ENCODE measurements at places on chromosomes 12 and 14.

GRCh38 chr14:23562822-23563472, 4.6 kb downstream of the AP1G2 start:
- DNase-seq, result peak; percentile 53

GRCh38 chr14:75946785-75947184, 35.0 kb downstream of the TGFB3 start:
- no peak for DNase-seq

DNA sequence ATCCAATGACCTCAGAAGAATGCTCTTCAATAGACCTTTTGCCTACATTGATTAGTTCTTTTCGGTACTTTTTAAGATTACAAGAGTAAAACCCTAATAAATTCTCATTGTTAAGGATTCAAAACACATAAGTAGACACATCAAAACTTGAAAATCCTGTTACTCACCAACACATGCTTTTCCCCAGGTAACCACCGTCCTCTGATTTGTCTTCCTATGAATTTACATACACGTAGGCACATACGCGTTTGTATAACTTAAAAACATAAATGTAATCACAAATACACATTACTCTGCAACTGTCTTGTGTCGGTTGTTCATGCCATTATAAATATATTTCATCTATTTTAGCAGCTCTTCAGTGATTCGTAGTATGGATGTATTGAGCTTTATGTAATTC, 910 bp upstream of the WASHC4 start:
- DNase-seq, result no peak

DNA sequence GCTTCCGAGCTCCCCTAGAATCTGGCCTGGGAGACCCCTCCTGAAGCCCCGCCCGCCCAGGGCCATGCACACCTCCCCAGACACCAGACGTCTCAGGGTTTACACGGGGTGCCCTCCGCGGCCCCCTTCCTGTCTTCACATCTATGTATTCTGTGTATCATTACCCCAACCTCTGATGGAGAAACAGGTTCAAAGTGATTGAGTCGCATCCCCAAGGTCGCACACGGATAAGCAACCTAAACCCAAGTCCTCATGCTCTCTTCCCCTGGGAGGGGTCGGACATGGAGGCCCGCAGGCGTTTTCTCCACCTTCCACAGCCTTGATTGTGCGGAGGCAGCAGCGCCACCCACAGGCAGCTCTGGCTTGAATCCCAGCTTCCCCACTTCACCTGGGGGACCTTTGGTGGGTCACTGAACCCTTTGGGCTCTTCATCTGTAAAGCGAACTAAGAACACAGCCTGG, 237.3 kb downstream of the BCL11B start:
- DNase-seq, result no peak

DNA sequence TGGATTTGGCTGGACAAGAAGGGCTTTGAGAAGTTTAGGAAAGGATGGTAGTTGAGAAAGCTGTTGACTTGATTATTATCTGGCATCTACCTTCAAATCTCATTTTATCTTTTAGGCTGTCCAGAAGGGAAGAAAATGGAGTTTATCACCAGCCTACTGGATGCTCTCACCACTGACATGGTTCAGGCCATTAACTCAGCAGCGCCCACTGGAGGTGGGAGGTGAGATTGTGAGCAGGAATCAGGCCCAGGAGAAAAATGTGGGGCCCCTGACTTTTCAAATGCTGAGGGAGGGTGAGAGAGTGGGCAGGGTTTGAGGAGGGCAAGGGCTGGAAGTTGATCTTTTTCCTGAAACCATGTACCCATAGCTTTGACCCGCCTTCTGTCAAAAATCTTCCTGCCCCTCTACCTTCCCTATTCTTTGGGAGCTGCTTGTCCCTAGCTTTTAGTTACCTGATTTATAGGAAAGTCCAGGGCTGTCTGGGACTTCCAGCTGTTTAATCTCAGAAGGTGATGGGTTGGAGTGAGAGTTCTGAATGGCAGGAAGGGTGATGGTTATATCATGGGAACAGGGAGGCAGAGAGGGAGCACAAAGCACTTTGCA, 134.2 kb downstream of the SMOC1 start:
- peak; percentile 4 for DNase-seq

- DNase-seq, result no peak
Measured at GRCh38 chr14:44300916-44301315, 206.2 kb downstream of the FSCB start.

GRCh38 chr12:101470939-101471338, 4.2 kb upstream of the SPIC start:
- no peak for DNase-seq

- peak; percentile 34 for DNase-seq
Measured at GRCh38 chr14:24321212-24321975, 10.1 kb downstream of the LTB4R start.

DNA sequence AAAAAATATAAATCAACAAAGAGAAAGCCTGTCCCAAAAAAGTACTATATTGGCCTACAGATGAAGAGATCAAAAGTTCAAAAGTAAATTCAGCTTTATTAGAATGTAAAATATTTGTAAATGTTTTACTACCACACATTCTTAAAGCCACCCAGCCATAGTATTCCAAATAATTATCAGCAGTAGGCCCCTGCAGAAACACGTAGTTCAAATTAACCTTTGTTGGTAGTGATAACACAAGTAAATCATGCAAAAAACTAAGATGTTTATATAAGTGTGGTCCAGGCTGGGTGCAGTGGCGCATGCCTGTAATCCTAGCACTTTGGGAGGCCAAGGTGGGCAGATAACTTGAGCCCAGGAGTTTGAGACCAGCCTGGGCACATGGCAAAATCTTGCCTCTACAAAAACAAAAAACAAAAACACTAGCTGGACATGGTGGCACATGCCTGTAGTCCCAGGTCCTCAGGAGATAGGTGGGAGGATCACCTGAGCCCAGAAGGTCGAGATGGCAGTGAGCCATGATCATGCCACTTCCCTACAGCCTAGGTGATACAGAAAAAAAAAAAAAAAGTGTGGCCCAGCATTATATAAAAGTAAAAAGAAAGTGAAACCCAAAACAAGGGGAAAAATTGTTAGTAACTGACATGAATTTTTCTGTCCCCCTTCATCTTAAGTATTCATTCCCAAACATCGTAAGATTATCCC, 17.9 kb downstream of the SPTLC2 start:
- DNase-seq, result no peak

DNA sequence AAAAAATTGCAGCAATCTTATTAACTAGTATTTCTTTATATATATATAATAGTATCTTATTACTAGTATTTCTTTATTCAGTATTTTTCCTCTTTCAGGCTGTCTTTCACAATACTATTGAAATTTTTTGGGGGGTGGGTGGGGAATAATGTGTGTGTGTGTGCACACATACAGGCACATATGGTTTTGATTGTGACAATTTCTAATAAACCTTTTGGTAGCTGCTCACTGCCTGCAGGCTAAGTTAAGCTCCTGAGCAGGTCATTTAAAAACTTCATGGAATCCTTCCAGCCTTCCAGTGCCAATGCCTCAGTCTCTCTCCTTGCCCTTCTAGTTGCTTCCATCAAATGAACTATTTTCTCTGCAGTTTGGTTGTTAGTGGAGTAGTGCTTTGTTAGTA, 490.1 kb downstream of the PCNX1 start:
- peak; percentile 24 for DNase-seq
